NCI-H82 (cell line): ENCODE measurements at places on chromosomes 4 and X.

DNA sequence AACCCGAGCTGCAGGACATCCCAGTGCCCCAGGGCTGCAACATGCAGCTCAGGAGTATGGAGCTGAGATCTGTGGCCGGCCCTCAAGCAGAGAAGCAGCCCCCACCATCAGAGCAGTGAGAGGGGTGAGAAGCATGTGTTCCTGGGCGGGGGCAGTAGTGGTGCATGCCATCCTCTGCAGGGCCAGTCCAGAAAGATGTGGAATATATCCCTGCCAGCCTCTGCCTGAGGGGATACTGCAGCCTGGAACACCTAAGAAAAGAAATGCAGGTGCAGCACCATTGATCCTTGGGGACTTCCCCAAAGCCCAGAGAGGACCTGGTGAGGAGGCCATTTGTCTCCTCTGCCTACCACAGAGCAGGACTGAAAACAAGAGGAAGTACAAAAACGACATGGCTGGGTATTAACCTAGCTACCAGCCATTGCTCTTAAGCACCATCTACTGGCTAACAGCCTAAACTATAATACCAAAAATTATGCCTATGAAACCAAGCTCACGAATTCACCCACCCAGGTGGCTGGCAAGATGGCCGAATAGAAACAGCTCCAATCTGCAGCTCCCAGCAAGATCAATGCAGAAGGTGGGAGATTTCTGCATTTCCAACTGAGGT, 158.8 kb downstream of the ADGRA3 start:
- DNase-seq: peak; percentile 46

- DNase-seq: no peak
Measured at GRCh38 chrX:152575331-152575730, 62.4 kb upstream of the GABRQ start.

- no peak for DNase-seq
Measured at GRCh38 chr4:8860892-8861575, 10.6 kb downstream of the HMX1 start.

DNA sequence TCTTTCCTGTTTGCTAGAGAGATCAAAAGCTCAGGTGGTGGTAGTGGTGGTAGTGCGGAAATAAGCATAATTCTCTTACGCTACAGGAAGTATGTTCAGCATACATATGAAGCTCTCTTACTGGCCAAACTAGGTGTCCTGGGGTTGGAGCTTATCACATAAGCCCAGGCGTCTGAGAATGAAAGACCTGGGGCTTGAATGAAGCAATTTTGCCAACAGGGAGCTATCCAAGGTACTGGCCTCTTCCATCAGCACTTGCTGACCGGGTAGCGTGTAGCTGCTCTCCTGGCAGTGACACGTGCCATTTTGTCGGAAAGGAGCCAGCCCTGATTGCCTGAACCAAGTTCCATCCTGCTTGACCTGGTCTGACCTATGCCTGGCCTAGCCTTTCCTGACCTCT, 65.9 kb upstream of the HPF1 start:
- no peak for DNase-seq

DNA sequence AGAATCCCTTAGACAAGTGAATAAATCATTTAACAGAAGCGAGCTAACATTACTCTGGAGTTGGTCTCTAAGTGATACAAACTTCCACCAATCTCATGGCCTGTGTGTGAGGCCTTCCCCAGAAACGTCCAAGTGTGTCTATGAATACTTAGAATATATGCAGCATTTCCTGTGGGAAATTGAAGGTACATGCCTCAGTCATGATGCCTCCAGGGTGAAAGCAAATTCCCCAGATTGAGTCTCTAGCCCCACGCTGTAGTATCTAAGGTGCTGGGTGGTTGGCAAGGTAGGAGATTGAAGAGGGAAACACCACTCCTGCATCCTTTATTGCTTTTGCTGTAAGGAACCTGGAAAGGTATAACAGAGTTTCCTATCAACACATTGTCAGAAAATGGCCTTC, 113.8 kb downstream of the IL13RA2 start:
- no peak for DNase-seq

GRCh38 chr4:525660-526059, 26.6 kb downstream of the PIGG start:
- no peak for DNase-seq

DNA sequence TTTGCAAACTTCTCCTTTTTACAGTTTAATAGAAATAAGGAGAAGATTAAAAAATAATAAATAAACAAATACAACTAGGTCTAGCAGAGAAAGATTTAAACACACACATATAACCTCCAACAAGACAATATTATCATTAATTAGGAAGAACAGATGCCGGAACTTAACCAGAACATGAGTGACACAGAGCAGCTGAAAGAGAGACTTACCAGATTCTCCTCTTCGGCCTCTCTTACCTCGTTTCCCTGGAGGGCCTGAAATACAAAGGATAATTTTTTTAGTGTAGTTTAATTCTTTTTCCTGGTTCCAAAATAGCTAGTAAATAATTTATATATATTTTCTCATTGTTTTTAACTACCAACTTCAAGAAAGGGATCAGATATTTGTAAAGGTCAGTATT, 252.5 kb downstream of the COL25A1 start:
- no peak for DNase-seq

GRCh38 chr4:17812801-17813200, 2.0 kb downstream of the NCAPG start:
- DNase-seq: no peak

DNA sequence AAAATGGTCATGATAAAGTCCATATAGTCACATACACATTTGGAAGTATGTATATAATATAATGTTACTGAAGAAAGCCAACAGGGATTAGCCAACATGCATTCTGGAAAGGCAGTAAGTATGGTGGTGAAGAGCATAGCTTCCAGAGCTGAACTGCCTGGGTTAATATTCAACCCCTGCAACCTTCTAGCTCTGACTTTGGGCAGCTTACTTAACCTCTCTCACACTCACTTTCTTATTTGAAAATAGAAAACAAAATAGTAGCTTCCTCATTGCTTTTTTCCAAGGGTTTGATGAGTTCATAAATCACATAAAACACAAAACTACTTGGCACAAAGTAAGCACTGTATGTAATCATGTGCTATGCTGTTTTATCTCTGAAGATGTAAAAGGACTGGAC, 216.4 kb downstream of the CHIC2 start:
- no peak for DNase-seq

DNA sequence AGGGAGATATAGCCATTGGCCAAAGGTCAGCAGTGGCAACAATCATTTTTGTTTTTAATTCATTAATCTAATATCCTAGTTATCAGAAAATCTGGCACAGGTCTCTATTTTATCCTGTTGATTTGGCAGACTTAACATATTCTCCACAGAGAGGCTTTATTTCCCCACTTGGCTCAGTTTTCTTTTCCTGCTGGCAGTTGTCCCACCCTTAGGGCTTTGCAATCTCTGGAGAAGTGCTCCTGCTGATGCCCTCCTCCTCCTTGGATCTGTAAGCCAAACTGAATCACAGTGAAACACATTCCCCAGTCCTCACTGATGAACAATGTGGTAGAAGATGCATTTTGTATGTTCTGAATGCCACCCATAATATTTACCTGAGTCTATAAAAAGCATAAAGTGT, 889.7 kb downstream of the PDHA2 start:
- no peak for DNase-seq

GRCh38 chrX:148043271-148043855, 62.2 kb downstream of the FMR1NB start:
- no peak for DNase-seq

DNA sequence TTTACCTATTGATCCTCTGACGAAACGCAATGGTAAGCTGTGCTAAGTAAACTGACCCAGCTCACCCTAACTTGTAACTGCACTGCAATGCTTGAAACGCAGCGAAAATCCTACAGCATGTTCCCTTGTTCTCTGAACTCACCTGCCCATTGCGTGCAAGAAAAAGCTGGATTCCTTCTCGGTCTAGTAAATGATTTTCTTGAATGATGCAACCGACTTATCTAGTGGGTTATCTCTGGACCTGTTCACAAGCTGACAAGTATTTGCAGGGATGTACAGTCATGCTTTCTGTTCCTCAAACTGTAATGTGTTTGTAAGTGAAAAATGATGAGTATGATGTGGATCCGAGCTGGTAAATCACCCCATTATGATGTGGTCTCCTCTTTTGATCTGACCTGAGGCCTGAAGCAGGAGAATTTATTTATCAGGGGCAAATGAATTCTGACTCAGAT, 140.1 kb downstream of the BTC start:
- DNase-seq: no peak

GRCh38 chrX:45992402-45993123, 552.7 kb downstream of the ZNF674 start:
- DNase-seq: no peak

GRCh38 chr4:86482306-86483172, 111.6 kb upstream of the PTPN13 start:
- peak; percentile 24 for DNase-seq

- peak; percentile 16 for DNase-seq
Measured at GRCh38 chrX:40521868-40522450, 58.8 kb upstream of the ATP6AP2 start.

DNA sequence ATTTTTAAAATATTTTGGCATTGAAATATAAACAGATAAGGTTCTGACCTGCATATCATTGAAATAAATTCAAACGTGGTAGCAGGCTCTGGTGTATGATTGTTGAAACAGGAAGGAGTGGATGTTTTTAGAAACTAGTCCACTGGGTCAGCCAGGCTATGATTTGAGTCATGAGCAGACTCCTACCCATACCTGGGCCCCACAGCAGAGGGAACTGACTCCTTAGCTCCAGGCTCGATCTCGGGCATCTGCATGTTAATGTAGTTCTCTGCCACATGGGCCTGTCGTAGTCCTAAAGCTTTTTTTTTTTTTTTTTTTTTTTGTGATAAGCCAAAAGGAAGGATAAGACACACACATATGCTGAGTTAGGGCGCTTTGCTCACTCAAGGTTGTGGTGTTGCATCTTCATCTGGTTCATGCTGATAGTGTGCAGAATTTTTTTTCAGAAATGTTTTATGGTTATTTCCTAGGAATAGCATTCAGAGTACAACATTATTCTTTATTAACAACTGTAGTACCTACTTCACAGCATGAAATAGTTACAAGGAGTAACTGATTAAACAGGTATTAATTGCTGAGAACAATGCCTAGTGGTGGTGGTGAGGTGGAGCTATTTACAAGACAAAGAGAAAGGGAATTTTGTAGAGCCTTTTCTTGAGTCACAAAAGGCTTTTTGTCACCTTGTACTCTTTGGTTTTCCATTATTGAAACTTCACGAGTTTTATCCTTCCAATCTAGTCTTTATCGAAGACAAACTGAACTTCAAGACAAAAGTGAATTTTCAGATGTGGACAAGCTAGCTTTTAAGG, 27.3 kb downstream of the OFD1 start:
- no peak for DNase-seq

DNA sequence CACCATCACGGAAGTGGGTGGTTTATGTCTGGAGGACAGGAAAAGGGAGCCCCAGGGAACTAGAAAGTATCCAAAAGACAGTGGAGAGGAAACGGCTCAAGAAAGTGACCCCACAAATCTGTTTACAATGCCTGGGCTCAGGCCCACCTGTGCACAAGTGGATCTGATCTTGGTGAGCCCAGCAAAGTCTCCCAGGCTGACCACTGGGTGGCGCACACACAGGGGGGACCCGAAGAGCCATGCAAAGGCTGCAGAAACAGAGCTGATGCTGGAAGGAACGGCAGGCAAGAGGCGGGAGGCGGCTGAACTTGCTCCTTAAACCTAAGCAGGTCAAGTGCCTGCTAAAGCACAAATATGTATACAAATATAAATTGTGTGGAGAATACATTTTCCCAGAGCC, 9.6 kb downstream of the HAUS7 start:
- peak; percentile 76 for DNase-seq

DNA sequence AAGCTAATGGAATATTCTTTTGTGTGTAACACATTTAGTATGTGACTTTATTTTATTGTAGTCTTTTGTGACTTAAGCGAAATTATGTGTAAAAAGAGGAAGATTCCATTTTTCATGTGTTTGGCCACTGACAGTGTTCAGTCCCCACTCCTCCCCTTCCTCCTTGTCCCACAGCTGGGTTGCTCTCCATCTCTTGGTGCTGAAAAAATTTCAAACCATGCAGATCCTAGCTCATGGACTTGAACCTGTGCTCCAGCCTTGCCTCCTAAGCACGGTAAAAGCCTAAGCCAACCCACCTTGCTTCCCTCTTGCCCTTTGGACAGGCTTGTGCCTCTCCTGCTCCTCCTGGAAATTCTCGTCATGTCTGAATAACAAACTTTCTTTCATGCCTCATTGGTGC, 2008.5 kb upstream of the TENM3 start:
- no peak for DNase-seq

- no peak for DNase-seq
Measured at GRCh38 chr4:83189631-83190136, 75.2 kb upstream of the PLAC8 start.

- DNase-seq: peak; percentile 45
Measured at GRCh38 chrX:39827951-39828350, 269.8 kb downstream of the BCOR start.

- DNase-seq: no peak
Measured at GRCh38 chr4:173281406-173282255, 52.5 kb downstream of the HMGB2 start.

DNA sequence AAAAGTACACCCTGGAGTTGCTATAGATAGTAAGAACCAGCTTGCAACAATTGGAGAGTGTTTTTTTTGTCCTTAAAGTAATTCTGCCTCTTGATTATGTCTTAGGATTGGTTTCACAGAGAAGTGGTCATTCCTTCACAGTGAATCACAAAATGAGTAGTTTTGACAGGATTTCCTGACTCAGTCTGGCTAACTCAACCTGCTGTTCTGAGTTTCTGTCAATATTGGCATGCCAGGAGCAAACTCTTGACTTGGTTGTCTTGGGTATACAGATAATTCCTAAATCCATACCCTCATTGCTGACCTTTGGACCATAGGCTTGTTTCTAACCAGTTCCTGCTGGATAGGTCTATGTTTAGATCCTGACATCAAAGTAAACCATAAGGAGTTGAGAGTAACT, 9.4 kb downstream of the FHIP1A start:
- no peak for DNase-seq

GRCh38 chr4:169158046-169158445, 112.7 kb downstream of the SH3RF1 start:
- DNase-seq: no peak

DNA sequence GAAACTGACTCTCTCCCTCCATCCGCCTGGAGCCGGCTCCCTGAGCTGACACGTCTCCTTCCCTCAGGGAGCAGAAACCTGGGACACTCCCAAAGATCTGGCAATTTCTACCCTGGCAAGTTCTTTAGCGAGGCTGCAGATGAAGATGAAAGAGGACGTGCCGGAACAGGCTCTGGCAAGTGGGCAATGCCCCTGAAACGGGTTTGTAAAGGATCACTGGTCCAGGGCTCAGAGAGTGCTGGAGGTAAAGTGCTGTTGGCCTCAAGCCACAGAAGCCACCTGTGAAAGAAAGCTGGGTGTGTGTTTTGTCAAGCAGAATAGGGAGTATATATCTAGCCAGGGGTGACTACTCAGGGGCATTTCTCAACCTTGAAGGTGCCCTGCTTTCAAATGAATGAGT, 131.4 kb upstream of the ATP6AP2 start:
- no peak for DNase-seq

GRCh38 chr4:135408109-135408508, 1206.5 kb upstream of the PABPC4L start:
- DNase-seq: no peak
